ENCODE measurements at places on chromosomes 5 and 9.

- DNase-seq, result no peak
Measured at GRCh38 chr9:4939118-4939561, 45.9 kb upstream of the JAK2 start.

GRCh38 chr9:15144622-15145061 is 162.4 kb downstream of the TTC39B start:
- DNase-seq, result no peak

- no peak for DNase-seq
Measured at GRCh38 chr5:173316339-173317020, 11.7 kb downstream of the STC2 start.

DNA sequence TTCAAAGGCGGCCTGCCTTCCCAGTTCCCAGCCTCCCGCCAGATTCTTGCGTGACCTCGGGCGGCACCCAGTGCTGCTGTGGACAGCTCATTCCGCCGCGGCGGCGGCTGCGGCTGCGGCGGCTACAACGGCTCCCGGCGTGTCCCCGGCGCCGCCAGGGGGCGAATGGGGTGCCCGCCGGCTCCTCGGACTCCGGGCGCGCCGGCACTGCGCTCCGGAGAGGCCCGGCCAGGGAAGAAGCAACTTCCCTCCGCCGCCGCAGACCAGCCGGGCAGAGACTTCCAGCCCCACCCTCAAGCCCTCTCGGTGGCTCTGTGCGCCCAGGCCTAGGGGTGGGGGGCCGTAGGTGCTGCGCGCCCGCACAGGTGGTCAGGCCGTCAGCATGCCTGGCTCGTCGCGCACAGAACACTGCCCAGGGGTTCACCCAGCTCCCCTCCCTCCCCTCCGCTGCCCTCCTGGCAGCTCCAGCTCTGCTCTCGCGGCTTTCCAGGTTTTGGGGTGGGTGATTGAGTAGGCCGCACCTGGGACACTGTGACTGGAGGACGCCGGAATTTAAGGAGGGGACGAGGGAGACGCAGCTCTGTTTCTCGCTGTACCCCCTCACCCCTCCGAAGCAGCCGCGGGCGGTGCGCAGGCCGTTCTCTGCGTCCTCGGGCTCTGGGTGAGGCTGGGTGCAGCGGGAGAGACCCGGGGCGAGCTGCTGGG is 20.2 kb downstream of the IGIP start:
- peak; percentile 15 for DNase-seq

DNA sequence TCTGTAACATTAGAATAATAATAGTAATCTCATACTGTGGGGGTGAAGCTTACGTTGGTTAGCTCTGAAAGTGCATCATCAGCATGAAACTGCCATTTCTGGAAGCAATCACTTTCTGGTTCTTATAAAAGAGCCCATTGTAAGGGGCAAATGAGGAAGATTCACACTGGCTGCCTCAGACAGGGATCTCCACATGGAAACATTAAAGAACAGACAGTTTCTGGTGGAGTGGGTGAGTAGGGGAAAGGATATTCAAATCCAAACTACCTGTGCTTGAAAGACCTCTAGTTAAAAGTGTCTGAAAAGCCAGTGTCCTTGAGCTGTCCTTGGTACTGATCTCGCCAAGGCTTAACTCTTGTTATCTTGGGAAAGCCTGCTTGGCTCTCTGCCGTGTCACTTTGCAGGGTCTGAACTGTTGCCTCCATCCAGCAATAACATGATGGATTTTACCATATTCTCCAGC is 19.1 kb upstream of the SLC31A2 start:
- DNase-seq, result no peak

Measured in T-helper 1 cell (primary cell).